ENCODE measurements at places on chromosomes 3 and 15. TPM values are rescaled to one million over a fixed set of nuclear protein-coding genes. Genes with fewer than 3 reads are reported as not detected.

LYSMD2 gene
- total RNA-seq: 16.5 TPM

SYNPR gene
- not detected for total RNA-seq

- no peak for DNase-seq
- no peaks in the 10 kb centered on the region for H3K27me3 ChIP-seq
- H3K27ac ChIP-seq: no peak overlapping the region
- H3K4me1 ChIP-seq: no peaks in the 10 kb centered on the region
- no peaks in the 10 kb centered on the region for H3K36me3 ChIP-seq
Measured at GRCh38 chr3:14334136-14334535, 68.3 kb upstream of the SLC6A6 start.

DNA sequence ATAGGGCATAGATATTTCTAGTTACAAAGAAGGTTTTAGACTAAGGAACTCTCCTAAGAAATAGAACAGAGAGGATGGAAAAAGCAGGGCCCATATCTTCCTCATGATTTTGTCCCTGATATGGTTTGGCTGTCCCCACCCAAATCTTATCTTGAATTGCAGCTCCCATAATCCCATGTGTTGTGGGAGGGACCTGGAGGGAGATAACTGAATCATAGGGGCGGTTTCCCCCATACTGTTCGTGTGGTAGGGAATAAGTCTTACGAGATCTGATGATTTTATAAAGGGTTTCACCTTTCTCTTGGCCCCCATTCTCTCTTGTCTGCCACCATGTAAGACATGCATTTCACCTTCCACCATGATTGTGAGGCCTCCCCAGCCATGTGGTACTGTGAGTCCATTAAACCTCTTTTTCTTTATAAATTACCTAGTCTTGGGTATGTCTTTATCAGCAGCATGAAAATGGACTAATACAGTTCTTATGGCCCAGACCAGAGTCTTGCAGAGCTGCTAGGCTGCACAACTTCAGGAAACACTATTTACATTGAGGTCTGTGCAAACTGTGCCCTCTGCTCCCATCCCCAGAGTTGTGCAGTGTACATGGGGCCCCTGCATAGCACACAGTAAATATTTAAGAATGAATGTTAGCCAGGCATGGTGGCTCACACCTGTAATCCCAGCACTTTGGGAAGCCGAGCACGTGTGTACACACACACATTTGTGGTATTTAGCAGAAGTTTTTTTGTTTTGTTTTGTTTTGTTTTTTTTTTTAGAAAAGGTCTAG is 20.3 kb upstream of the CA12 start:
- H3K27ac ChIP-seq: no peak overlapping the region
- no peaks in the 10 kb centered on the region for H3K36me3 ChIP-seq
- no peak for DNase-seq
- peaks cover 28% of the 10 kb centered on the region for H3K4me1 ChIP-seq

ERC2 gene
- total RNA-seq: not detected

PCOLCE2 gene
- not detected for total RNA-seq

All from activated T-helper 1 cell treated with anti-CD3 and anti-CD28 coated beads, Interleukin-12 subunit alpha, Interleukin-12 subunit beta, Interleukin-2, Interleukin-4 antibody, amounts not matched to agents 30 ng/mL and 10 ng/mL and 1 ng/mL, durations not matched to agents 14 hours and 24 hours and 36 hours (primary cell).